ENCODE measurements at places on chromosomes 1 and 21. TPM values are rescaled to one million over a fixed set of nuclear protein-coding genes. Genes with fewer than 3 reads are reported as not detected.

DNA sequence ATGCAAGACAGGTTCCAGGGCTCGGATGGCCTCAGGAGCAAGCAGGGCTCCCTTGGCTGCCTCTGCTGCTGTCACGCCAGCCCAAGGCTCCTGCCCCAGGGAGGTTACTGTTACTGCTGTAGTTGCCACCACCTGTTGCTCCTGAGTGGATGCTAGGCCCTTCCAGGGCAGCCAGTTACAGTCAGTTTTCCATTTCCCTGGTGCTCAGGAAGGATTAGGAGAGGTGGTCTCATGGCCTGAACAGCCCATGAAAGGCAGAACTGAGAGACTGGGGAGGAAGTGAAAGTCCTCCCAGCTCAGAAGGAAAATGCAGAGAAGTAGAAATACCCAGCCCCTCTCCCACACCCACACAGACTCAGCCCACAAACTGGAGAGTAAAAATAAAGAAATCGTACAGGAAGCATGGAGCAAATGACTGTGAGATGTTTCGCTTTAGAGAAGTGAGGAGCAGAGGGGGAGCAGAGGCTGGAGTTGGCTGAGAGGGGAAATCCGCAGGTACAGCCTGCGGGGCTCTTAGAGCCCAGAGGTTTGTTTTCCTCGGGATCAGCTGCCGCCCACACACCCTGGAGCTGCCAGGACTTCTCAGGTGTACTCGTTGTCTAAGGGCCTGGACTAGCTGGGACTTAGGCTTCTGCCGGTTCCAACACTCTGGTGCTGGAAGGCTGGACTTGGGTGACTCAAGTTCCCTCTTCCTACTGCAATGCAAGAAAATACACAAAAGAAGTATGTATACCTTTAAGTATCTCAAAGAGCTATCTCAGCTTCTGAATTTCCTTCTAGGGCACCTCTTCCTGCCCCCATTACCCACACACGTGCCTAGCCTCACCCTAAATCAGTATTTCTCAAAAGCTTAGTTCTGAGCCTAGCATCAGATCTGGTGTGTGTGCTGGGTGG lies 2.3 kb downstream of the IL6R start:
- no peak for DNase-seq

GRCh38 chr1:180614730-180615129 lies 17.1 kb upstream of the XPR1 start:
- DNase-seq = no peak

The OR2L3 gene
- polyA plus RNA-seq = not detected

The KRTAP19-3 gene
- polyA plus RNA-seq = not detected

The MIXL1 gene
- 0.32 TPM for polyA plus RNA-seq

All from left renal cortex interstitium (tissue), 4 donors.